ENCODE measurements at places on chromosomes 5 and 9. TPM values are rescaled to one million over a fixed set of nuclear protein-coding genes. Genes with fewer than 3 reads are reported as not detected.

DNA sequence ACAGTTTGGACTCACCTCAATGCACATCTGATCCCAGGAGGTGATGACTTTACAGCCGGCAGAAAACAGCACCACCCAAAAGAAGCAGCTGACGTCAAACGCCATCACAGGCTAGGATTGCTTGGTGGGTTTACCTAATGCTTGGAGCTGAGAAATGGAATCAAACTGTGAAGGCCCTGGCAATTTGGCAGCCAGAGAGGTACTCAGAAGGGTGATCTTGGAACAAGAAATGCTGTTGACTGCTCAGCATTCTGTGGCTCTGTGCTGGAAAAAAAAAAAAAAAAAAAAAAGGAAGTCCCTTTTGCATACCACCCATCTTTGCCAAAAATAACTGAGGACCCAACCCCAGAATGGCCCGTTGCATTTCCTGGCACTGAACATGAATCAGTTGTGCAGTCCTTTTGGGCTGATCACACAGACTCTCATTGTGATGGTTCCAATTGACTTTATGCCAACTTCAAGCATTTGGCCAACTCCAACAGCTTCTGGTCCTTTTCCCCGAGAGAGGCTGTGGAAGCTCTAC is at the start of gene CD180:
Gene CD180 (minus strand): TSS at position 263 of the 523 bp plus-strand sequence. CDS start 158 bp downstream, at position 105.
- no peak for DNase-seq

GRCh38 chr5:154384480-154385235 is 61.1 kb upstream of the SAP30L start:
- DNase-seq: no peak

DNA sequence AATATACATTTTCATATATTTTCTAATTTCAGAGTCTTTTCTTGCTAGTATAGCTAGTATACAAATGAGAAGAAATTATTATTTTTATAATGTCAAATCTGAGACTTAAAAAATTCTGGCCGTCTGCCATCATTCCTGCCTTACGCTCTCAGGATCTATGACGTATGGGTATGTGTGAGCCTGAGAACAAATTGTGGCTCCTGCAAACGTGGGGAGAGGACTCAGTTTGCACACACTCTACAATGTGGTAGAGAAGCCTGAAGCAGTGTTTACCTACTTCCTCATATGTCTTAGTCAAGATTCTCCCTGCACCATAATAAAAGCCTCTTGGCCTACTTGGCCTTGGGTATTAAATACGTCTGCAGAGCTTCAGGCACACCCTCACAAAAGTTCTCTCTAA is 825.4 kb downstream of the SEMA5A start:
- no peak for DNase-seq

DNA sequence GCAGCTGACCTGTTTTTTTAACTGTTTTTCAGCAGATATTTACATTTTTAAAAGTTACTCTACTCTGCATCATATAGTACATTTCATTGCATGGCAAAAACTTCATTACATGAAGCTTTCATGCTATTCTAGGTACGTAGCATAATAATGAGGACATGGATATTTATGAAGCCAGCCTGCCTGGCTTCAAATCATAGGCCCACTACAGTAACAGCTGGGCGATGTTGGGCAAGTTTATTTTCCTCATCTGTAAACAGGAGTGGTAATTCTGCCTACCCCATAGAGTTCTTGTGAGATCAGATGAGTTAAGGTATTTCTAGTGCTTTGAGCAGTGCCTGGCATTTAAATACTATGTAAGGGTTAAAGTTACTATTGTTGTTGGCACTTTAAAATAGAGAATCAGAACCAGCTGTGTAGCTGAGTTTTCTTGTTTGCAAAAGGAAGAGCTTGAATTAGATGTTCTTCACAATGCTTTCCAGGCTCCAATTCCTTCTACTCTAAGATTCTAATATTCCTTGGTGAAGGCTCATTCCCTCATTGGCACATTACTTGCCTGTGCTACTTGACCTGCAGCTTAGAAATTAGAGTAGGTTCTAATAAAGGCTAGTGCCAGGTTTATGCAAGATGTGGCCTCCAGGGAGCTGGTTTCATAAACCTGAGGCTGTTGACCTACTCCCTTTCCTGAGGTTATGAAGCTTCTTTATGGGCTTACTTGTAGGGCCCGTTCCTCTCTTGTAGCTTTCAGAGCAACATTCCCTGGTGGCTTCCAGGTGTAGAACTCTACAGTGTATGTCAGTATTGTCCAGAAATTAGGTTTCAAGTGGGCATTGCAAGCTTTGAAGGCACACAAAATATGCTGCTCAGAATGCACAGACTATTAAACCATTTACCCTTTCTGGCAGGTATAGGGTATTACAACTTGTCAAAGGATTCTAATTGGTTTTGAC is 14.5 kb downstream of the ANP32B start:
- no peak for DNase-seq

DNA sequence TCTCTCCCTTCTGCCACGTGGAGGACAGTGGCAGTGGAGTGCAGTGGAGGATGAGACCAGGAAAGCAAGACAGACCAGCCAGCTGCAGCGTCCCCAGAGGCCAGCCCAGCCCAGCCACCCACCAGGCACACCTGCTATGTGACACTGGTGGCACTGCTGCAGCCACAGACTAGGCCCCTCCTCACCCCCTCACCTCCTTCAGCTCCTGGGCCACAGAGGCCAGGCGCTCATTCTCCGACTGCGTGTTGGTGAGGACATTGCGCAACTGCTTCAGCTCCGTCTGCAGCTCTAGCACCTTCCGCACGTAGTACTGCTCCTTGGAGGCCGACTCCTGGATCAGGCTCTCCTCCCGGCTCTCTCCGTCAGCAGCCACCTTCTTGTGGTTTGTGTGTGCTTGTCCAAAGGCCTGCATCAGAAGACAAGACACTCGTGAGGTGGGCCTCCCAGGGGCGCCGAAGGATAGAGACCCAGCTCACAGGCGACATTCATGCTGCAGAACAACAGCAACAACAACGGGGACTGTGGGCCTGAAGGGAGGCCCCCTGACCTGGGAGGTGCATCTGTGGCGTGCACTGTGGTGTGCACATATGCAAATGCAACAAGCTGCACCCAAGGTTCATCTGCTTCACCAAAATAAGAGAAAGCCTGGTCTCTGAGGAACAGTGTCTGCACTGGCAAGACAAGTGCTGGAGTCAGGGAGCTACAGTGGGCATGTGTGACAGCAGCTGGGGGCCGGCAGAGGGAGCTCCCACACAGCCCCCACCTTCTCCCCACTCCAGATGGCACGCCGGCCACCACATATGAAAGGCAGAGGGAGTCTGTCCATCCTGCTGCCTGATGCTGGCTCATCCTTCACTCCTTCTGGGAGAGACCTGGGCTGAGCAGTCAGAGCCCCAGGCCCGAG is 35.5 kb downstream of the BICD2 start:
- no peak for DNase-seq

DNA sequence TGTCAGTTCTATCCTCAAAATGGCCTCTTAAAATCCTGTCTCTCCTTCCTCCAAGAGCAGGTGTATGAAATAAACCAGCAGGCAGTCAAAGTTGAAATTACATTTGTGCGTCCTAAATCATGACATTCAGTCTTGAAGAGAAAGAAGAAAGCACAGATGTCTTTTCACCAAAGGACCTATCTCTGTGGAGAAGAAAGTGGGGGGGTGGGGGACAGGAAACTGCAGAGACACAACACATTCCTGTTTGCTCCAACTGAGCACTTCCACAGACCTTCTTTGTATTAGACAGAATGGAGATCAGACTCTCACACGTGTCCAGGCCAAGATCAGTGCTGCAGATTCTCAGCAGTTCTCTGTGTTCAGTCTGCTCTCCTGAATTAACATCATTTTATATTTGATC is 471.9 kb upstream of the RGMB start:
- DNase-seq: no peak

Gene CARTPT
- total RNA-seq: 0.24 TPM

Data from thymus (tissue), 14 donors.